ENCODE measurements at places on chromosomes 2 and 18.

GRCh38 chr18:4908328-4908727, 288.7 kb downstream of the AKAIN1 start:
- no peak for DNase-seq

DNA sequence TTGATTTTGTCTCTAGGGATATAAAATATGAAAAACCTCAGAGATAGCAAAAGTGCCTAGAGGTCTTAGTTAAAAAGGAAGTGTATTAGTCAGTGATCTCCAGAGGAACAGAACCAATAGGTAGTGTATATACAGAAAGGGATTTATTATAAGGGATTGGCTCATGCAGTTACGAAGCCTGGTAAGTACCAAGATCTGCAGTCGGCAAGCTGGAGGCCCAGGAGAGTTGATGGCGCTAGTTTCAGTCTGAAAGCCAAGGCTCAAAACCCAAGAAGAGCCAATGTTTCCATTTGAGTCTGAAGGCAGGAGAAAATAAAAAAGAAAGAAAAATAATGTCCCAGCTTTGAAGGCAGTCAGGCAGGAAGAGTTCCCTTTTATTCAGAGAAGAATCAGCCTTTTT, 93.3 kb downstream of the COLEC12 start:
- DNase-seq, result no peak

DNA sequence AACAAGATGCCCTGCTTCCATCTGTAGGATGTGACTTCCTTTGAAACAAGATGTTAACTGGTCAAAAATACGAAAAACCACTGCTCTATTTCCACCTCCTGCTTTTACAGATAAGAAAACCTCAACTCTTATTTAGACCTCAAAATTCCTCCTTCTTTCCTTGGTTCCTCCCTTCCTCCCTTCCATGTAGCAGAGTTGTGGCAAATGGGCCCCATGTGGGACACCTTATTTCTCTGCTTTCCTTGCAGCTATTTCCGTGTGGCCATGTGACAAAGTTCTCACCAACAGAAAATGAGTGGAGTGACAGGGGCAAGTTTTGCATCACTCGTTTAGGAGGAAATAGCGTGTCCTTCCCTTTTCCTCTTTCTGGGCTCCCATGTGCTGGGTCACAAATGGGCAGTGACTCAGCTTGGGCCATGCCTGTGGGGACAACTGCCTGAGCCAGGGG, 69.4 kb upstream of the SMAD2 start:
- DNase-seq, result no peak

DNA sequence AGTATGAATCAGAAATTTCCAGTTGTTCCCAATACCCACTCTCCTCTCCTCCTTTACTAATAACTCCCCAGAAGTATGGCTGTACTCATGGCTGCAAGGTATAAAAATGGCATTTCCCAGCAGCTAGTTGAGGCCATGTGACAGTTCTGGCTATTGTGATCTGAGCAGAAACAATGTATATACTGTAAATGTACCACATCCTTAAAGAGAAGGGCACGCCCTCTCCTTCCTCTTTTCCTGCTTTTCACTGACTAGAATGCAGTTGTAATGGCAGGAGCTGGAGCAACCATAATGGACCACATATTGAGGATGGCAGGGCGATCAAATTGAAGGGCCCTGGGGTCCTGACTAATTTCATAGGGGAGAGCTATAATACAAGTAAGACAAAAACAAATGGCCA, 211.2 kb downstream of the TNS1 start:
- no peak for DNase-seq

GRCh38 chr2:156331572-156332283, 793 bp downstream of the NR4A2 start:
- DNase-seq, result no peak

DNA sequence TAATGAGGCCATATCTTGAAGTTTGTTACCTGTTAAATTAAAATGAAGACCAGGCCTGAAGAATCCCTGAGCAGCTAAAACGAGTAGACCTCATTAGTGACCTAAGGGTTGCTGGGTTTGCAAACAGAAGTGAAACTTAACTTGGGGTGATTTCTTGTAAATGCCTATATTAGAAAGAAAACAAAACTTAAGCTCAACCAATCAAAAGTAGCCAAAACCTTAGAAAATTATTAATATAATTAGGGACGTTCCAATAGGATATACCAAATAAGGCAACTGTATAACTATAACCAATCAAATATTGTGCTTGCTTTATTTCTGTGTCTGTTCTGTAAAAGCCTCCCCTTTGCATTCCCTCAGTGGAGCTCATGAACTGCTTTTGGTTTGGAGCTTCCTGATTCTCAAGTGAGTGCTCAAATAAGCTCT, 137.9 kb upstream of the VRK2 start:
- DNase-seq, result no peak

DNA sequence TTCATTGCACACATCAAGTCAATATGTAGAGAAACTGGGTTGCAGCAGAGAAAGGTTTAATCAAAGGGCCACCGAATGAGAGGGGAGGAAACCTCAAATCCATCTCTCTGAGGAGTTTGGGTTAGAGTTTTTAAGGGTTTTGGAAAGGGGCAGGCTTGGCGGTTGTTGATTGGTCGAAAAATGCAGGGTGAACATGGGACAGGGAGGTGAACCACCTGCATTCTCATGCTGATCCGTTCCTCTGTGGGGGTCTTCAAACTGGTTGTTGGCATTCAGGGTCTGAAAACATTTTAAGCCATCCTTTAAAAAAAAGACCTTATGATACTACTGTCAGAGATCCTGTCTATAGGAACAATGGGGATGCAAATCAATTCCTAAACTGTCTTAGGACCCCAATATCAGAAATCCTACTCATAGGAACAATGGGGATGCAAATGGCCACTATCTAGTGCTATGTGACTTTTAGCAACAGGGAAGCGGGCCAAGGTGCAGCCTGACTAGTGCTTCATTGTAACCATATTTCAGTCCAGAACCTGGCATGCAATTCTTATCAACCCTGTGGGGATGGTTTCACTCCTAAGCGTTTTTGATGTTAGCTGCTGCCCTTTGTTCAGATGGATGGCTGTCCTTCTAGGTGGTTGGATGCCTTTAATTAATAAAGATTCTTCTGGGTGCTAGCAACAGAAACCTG, 120.1 kb upstream of the MGAT5 start:
- DNase-seq, result no peak

GRCh38 chr18:31217038-31217849, 54.6 kb upstream of the DSC1 start:
- DNase-seq, result no peak

DNA sequence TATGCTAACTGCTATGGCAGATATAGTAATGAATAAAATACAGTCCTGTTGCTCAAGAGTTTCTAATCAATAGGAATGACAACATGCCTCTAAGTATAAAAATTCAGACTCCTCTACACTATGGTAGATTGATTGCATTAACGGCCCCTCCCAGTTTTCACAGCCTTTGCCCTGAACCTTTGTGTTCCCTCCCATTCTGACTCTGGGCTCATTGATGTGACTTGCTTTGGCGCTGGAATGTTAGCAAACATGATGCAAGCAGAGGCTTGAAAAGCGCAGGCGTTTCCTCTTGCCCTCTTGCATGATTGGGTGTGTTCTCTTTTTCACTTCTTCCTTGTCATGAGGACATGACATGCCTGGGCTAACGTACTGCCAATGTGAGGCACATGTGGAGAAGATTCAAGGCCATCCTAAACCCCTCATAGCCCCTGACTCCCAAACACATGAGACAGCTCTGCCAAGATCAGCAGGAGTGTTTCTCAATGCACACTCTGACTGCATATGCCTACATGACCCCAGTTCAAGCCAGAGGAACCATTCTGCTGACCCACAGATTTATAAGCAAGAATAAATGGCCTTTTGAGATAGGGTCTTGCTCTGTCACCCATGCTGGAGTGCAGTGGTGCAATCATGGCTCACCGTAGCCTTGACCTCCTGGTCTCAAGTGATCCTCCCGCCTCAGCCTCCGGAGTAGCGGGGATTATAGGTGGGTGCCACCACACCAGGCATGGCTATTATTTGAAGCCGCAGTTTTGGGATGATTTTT, 49.7 kb upstream of the CD28 start:
- DNase-seq, result no peak

DNA sequence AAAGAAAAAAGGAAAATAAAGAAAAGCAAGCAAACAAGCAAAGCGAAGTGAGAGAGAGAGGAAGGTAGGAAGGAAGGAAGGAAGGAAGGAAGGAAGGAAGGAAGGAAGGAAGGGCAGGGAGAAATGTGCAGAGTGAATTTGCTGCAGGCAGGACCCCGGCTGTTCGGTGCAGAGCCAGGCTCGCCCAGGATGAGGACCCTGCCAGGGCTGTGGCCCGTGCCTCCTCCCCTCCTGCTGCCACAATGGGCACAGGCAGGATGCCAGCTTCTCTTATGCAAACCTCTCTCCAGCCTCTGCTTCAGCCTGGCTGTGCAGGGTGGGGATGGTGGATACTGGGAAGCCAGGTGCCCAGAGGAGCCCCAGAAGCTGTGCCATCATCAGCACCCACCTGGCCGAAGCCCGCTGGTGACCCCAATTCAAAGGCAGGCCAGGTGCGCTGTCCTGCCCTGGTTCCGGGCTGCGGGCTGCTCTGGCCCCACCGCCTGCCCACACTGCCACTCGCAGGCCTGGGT, 3.2 kb downstream of the GPR17 start:
- DNase-seq, result no peak

DNA sequence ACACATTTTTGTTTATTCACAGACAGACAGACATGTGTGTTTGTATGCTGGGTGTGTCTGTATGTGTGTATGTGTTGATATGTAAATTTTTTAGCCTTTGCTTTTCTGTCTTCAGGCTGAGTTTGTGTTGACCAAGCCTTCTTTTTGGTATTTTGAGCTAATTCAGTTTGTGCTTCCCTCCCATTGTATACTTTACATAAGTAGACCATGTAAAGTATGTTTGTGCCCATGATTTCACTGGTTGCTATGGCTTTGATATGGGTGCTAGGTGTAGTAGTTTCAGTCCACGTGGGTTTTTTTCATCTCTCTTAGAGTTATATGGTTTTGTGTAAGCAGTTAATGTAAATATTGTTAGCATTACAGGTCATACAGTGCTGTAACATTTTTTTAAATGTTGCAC, 129.4 kb upstream of the EPC2 start:
- no peak for DNase-seq

DNA sequence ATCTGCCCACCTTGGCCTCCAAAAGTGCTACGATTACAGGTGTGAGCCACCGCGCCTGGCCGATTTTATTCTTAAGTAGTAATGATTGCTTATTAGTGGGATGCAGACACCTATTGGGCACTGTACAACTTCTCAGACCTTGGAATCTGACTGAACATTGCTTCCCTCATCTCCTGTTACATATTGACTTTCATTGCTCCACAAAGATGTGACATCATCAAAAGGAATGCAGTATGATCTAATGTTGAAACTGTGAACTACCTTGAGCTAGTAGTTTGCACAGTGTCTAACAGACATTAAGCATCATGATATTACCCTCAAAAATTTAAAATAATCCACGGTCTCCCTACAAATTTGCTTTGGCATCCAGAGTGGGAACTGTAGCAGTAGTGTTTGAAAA, 109.8 kb upstream of the SIX2 start:
- peak; percentile 85 for DNase-seq

DNA sequence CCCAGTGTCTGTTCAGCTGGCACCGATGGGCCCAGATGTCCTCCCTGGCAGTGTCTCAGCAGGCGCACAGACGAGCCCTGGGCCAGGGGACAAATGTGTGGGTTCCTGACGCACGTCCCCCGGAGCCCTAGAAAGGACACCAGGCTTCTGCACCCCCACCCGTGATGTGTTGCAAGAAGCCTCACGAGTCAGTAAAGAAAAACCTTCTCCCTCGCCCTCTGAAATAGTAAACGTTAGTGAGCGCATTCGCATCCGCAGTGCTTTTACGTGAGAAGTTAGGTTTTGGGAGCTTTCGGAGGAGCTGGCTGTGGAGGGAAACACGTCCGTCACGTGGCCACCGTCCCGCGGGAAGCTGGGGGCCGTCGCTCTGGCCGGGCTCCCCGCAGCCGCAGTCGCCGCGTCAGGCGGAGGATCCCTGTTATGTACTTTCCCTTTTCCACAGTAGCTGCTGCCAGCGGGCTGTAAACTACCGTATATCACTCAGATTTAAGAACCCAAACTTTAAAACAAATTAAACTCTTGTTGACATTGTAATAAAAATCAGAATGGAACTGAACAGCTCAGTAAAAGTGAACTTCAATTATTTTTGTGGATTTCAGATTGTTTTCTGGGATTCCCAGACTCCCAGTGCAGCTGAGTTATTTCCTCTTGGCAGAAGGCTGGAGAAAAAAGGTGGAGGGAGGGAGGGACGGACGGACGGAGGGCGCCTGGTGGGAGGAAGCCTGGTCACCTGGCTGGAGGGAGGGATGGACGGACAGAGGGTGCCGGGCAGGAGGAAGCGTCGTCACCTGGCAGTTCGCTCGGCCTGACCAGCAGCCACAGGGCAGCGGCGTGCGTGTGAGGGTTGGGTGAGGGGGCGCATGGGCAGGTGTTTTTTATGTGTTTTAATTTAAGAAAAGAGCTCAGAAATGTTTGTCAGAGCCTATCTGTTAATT, 112.1 kb downstream of the NFATC1 start:
- no peak for DNase-seq

DNA sequence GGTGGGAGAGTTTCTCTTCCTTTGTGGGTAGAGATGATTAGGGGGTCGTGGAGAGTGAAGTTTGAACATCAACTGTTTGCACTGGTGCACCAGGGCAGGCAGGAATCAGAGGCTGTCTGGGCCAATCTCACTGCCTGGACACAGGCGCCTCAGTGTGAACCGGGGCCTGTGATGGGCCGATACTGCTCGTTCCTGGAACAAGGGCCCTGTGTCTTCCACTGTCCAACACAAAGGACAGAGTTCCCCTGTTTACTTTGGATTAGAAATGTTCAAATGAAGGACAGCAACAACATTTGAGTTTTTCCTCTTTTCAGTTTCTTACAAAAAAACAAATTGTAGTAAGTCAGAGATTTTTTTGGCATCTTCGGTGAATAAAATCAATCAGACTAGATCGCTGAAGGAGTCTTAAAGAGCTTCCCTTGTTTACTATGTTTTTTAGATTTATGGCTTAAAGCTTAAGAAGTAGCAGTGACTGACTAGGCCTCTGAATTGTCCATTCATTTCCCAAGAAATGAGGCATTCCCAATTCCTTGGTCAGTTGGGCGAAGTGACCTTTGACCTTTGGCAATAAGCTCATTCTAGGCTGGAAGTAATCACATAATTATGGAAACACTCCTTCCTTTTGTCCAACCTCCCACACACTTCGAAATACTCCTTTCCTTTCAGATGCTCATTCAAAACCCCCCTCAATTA, 11.6 kb upstream of the TGFA start:
- DNase-seq, result no peak

- no peak for DNase-seq
Observed at GRCh38 chr2:235091421-235091820, 139.6 kb downstream of the SH3BP4 start.

Data from Panc1 (cell line).